ENCODE measurements at places on chromosomes 7 and 10.

DNA sequence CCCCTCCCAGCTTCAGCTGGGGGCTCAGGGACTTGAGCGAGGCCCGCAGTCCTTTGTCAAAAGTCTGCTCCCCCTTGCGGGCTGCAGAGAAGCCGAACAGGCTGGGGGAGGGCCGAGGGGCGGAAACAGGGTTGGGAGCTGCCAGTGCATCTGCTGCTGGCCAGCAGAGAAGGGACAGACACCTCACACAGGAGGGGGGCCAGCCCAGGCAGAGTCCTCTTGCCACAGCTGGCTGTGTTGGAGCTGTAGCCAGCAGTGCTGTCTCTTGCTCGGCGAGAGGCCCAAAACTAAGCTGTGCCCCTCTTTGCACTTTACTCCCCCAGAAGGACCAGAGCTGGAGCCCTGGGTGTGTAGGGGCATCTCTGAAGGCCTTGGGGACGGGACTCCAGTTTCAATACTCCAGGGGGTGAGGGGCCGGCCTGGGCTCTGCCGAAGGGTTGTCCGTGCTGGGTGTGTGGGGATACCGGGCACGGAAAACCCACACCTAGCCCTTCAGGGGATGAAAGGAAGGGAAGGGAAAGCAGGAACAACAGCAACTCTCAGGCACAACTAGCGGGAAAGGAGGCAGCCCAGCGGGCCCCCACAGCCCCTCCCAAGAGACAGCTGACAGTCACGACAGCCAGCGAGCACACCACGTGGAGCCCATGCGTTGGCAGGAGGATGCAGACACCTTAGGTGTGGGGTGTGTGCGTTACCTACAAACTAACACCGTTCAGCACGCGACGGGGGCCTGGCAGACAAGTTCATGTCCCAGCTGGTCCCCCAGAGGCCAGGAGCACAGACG, 17.8 kb downstream of the YKT6 start:
- no peak for DNase-seq

GRCh38 chr7:116805100-116805544, 57.3 kb upstream of the CAPZA2 start:
- DNase-seq: no peak

GRCh38 chr7:37738321-37738720, 54.8 kb downstream of the GPR141 start:
- no peak for DNase-seq

DNA sequence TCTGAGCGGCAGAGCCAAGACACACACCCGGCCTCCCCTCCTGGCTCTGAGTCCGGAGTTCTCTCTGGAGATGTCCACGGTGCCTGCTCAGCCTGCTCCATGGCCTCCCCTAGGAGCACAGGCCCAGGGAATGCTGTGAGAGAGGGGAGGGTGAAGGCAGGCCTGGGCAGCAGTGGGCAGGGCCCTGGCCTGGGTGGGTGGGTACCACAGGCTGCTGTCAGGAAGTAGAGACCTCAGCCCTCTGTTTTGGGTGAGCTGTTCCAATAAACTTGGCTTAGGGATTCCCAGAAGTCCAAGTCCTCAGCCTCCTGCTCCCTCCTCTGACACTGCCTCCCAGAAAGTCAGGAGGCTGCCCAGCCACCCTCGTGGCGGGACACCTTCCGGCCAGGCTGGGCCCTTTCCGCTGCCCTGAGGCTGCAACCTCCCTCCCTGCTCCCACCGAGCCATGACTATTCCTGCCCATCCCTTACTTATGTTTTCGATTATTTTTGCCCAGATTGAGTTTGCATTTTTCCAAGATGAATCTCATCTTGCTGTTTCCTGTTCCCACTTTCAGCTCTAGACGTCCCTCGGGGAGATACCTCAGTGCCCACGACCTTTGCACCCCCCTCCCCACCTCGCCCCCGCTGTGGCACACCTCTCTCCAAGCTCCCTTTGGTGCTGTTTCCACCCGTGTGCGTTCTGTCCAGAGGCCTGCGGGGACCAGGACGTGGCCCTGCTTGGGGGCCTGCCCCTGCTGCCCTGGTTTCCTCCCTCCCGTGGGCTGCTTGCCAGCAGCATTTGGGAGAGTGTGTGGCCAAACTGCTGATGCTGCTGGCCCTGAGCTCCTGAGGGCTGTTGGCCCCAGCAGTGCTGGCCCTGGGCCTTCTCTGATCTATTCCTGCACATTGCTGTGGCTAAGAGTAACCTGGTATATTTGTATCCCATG, 5.8 kb upstream of the POLM start:
- DNase-seq: peak; percentile 54

- no peak for DNase-seq
These were observed 25.0 kb upstream of the ELFN1 start for GRCh38 chr7:1645071-1645409.

DNA sequence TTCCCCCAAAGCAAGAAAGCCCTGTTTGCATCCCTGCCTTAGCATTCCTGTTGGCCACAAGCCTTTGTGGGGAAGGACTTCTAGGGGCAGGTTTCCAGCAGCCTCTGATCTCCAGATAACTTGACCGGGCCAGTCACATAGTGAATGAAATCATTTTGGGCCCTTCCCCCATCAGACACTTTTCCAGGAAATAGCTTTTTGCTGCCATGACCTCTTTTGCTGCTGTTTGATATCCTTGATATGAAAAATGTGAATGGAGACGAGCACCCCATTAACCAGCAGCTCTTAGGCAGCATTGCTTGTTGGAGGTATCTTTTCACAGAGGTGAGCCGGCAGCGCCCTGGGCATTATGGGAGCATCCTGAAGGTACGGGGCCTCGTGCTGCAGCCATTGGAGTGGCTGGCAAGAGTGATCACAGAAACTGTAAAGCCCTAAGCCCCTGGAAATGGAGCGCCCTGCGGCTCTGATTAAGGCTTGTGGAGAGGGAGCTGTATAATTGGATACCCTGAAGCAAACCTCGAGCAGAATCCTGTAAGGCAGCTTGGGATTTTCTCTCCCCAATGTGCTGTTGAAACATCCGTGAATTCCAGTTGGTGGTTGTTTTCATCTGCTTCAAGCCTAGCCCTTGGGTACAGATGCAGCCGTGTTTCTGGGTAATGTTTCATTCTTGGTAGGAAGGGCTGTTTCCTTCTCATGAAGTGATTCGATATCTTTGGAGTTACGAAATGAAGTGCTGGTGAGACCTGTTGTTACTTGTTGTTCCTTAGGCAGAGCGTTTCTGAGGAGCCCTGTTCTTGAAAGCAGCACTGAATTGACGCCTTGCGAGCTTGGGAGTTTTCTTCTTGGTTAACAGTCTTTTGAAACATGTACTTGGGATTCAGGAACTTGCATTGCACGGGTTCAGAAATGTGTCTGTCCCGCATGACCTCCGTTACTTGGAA, 179.0 kb downstream of the PTEN start:
- no peak for DNase-seq

DNA sequence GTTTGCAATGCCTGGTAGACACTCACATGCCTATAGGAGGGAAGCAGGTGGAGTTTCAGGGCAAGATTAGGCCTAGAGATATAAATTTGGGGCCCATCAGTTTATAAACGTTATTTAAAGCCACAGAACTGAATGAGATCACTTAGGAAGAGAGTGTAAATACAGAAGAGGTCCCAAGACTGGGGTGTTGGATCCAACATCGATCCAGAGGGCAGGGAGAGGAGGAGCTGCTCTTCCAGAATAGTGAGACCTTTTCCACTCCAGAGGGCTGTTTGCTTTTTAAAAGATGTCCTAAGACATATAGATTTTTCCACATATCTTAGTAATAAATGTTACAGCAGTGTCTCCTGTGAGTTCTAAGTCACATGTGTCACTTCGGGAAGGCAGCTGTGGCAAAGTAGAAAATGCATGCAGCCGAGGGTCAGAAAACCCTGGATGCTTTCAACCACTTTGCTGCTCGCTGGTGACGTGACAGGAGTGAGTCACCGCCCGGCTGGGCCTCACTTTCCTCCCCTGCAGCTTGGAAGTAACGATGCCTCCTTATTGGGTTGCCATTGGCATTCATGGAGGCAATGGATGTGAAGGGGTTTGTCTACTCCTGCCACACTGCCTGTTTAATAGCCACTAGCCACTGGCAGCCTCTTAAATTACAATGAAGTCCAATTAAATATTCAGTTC, 95.4 kb downstream of the TRIL start:
- DNase-seq: no peak

GRCh38 chr7:55377162-55377817, 12.2 kb downstream of the LANCL2 start:
- no peak for DNase-seq

DNA sequence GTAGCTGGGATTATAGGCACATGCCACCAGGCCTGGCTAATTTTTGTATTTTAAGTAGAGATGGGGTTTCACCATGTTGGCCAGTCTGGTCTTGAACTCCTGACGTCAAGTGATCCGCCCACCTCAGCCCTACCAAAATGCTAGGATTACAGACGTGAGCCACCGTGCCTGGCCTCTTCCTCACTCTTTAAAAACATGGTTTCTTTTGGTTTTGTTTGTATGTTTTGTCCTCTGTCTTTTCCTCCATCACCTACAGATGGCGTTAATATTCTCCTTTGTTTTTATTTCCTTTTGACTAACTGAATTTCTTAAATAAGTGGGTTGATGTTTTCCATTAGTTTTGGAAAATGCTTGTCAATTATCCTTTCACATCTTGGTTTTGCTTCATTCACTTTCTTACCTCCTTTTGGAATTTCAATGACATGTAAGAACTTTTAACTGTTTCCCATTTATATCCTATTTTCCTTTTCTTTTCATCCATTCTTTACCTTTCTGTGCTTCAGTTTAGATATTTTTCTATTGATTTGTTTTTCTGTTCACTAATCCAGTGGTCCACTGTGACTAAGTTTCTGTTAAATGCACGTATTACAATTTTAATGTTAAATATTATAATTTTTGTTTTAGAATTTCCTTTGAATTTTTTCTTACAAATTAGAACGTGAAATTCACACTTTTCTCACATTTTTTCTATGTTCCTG, 104.1 kb downstream of the ZNF467 start:
- DNase-seq: peak; percentile 8

DNA sequence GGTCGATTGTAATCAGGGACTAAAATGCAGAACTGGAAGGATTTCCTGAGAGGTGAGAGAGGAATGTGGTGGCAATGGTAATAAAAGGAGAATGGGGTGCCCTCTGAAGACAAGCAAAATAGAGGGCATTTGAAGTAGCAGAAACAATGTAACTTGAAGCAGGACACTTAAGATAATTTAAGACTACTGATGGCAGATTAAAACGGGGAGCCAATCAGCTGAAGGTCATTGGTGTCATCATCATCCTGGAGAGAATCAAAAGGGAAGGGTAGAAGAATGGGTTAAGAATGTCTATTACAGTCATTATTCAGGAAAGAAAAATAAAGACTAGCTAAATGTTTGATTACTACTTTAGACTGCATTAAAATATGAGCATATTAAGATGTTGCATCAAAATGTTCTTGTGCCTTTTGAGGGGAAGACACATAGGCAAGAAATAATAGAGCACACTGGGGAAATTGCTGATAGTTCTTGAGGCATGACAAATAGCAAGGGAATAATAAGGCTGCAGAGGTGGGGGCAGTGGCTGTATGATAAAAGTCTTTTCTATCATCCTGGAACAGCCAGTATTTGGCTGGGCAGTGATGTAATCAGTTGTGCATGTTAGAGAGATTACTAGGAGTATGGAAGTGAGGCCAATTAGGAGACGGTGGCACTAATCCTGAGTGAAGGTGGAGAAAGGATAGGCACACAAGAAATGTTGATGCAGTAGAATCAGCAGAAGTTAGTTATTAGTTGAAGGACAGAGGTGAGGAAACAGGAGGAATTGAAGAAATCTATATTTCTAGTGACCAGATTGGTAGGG, 60.2 kb downstream of the CCDC71L start:
- no peak for DNase-seq

DNA sequence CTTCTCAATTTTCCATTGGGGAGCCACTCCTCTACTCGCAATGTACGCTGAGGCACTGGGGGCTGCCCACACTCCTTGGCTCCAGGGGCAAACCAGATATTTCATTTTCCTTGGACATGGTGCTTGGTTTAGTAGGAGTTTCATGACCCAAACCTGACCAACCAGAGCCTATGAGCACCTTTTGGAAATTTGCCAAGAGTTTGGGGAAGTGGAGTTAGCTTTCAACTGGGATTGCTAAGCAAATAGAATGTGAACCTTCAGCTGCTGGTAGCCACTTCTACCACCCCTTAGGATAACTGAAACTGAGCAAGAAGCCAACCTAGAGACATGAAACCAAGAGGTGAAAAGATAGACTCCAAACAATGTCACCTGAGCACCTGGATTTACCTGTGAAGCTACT, 74.9 kb upstream of the COL13A1 start:
- no peak for DNase-seq

- DNase-seq: no peak
These were observed 68.1 kb downstream of the CUZD1 start for GRCh38 chr10:122777515-122778059.

- no peak for DNase-seq
These were observed 152.7 kb downstream of the MAD1L1 start for GRCh38 chr7:2080060-2080387.

GRCh38 chr7:1618475-1618874, 48.6 kb upstream of the PSMG3 start:
- no peak for DNase-seq

DNA sequence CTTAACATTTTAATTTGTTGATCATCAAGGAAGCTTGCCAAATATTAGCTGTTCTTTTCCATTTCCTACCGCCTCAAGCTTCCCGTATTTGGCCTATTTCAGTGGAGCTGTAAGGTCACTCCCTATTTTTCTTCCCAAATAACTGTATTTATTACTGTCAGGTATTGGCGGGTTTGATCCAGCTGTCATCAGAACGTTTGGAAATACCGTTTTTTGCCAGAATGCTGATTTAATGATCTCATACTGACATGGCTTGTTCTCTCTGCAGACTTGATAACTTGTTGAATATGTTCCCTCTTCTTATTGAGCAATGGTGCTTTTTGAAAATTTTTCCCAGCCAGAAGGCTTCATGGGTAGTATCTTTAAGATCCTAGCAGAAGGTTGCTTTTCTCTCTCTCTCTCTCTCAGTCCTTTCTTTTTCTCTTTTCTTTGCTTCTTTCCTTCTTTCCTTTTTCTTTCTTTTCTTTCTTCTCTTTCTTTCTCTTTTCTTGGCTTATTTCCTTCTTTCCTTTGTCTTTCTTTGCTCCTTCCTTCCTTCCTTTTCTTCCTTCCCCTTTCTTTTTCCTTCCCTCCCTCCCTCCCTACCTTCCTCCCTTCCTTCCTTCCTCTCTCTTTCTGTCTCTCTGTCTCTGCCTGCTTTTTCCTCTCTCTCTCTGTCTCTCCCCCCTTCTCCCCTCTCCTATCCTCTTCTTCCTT, 42.1 kb downstream of the CUX1 start:
- no peak for DNase-seq

GRCh38 chr10:62390497-62391176, 16.5 kb downstream of the ZNF365 start:
- no peak for DNase-seq

DNA sequence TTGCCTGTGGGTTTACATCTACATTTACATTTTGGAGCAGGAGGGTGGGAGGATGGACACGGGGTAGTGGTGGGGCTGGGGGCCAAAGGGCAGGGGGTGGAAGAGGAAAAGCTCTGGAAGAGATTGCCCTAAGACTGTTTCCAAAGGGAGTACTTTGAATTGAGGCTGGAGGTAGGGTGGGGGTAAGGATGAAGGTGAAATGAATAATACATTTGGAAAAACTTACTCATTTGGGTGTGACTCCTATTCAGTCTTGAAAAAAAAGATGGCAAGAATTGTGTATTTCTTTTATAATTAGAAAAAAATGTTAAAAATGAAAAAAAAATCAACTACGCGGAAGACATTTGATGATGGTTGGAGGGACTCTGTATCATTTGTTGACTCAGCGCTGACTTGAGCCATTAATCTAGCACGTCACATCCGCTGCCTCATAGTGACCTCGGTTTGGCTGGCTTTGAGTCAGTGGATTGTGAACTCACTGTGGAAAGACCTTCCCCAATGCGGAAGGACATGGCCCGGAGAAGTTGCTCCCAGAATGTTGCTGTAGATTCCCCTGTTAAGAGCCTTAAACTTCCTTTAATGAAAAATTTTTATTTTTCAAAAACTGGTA, 2.8 kb downstream of the FAM180A start:
- DNase-seq: no peak
